ENCODE measurements at places on chromosomes 4 and X.
A peak's percentile ranks its signal among the peaks of the same experiment; 100 is the strongest.

- DNase-seq: no peak
Observed at GRCh38 chr4:140315970-140316369, 57.5 kb upstream of the SCOC start.

- no peak for DNase-seq
Observed at GRCh38 chr4:8029689-8030088, 90.0 kb upstream of the AFAP1 start.

GRCh38 chrX:131607792-131608369, 64.0 kb downstream of the OR13H1 start:
- DNase-seq: no peak

DNA sequence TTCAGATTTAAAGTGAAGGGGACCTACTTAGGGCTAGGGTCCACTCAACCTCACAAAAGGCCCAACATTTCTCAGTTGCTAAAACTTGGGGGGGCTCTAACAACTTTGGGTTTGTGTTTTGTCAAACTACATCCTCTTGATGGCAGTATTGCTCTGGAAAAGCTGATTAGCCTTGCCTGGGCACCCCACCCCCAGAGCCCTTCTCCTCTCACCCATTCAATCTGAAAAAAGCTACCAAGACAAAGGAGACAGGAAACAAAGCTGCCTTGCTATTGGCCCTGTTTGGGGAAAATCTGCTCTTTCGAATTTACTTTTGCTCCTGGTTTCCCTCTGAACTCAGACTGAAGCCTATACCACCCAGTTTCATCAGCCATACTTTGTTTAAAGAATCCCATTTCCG, 195.2 kb upstream of the STK26 start:
- peak; percentile 10 for DNase-seq

DNA sequence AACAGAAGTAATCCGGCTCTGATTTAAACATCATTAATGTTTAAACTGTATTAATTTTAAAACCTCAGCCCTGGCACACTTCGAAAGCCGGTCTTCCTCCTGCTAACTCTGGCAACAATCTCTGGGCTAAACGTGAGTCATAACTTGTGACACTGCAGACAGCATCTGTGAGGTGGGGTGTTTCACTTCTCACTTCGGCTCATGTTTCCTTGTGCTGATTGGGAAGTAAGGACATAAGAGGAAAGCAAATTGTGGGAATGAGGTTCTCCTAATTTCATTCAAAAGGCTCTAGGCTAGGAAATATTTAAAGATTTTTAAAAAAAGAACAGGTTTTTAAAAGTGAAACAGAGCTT, 139.9 kb upstream of the USP9X start:
- DNase-seq: no peak

- DNase-seq: no peak
Observed at GRCh38 chr4:56261027-56261426, 126.3 kb downstream of the AASDH start.

GRCh38 chr4:152045449-152045806, 284.6 kb upstream of the GATB start:
- no peak for DNase-seq

DNA sequence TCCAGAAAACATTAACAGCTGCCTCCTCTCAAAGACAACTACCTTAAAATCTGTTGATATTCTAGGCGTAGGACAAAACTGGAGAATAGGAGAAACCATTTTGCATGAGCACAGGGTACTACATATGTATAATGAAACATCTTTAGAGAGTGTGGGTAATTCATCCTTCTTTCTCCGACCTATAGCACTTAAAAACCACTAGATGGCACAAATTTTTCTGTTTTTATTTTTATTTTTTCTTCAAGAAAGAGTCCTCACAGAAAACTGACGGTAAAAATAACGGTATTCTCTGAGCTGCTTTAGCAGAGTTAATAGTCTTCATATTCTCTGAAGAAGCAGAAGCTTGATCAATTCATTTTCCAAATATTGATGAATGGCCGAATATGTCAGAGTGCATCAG, 14.6 kb downstream of the SMIM31 start:
- DNase-seq: no peak

- DNase-seq: peak; percentile 23
Observed at GRCh38 chr4:105145903-105146275, 787 bp upstream of the TET2 start.

- no peak for DNase-seq
Observed at GRCh38 chr4:110183643-110184042, 14.8 kb downstream of the ELOVL6 start.

- DNase-seq: no peak
Observed at GRCh38 chr4:17063888-17064287, 165.4 kb upstream of the LDB2 start.

DNA sequence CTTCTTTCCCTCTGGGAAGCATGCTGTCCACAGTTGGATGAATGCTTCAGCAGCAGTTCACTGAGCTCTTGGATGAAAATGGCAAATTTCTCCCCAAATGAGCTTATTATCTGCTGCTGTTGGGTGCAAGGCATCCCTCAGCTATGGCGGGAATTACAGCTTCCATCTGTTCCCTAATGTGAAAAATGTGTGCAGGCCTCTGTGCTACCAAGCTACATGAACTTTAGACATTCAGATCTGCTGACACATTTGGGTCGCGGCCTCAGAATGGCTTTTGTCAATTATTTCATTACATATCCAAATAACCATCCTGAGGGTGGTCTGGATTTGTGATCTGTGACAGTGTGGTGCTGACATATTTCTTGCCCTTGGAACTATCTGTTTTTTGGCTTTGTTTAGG, 119.5 kb upstream of the SCML1 start:
- no peak for DNase-seq

DNA sequence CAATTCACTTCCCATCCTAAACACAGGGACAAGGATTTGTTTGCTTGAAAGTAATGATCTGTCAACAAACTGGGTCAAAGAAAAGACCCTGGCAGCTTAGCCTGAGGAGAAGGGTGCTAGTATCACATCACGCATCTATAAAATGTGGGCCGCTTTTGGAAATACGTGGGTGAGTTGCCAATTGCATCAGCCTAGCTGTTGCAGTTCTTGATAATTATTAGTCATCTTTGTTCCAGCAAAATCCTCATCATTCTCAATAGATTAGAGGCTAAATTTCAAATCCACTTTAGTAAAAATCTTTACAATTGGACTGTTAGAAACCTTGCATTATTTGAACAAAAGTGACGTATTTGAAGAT, 33.6 kb upstream of the TAPT1 start:
- DNase-seq: no peak

- no peak for DNase-seq
Observed at GRCh38 chr4:69058410-69059059, 37.7 kb upstream of the UGT2B7 start.

GRCh38 chr4:26822546-26822945, 38.1 kb upstream of the STIM2 start:
- DNase-seq: no peak

GRCh38 chr4:37827030-37827685, 672 bp downstream of the PGM2 start:
- no peak for DNase-seq

GRCh38 chr4:78653655-78654054, 102.1 kb downstream of the ANXA3 start:
- no peak for DNase-seq

DNA sequence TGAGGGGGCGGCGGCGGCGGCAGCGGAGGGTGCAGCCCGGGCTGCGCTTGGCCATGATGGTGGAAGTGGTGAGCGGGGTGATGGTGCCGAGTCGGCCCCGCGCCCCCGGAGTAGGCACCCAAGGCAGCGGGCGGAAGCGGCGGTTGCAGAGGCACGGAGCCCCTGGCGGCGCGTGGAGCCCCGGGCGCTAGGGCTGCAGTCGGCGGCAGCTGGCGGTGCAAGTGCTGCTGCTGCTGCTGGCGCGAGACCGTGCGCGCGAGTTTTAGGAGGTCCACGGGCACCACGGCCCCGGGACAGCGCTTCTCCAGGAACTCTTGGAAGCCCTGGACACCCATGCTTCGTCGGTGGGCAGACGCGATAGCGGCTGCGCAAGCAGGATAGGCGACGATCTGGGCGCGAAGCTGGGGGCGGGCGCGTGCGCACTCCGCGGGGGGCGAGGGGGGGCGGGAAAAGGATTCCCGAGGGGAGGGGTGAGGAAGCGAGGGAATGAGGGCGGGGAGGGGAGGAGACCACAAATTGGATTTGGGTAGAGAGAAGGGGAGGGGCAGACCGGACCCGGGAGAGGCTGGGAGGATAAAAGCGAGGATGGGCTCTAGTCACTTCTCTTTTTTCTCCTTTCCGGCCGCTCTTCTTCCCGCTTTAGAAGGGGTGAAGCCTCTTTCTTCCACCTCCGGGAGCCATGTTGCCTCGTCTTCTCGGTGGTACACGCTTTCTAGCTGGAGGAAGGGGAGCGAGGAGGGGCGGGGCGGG, at the start of gene FAM120C:
Gene FAM120C (minus strand): TSS at position 391 of the 750 bp plus-strand sequence. CDS start 56 bp downstream, at position 335.
- DNase-seq: peak; percentile 66

GRCh38 chr4:171532968-171533367, 280.2 kb upstream of the GALNTL6 start:
- no peak for DNase-seq

GRCh38 chr4:26048378-26048882, 134.4 kb downstream of the SMIM20 start:
- DNase-seq: no peak

GRCh38 chr4:21469438-21470300, 478.9 kb downstream of the KCNIP4 start:
- DNase-seq: no peak

DNA sequence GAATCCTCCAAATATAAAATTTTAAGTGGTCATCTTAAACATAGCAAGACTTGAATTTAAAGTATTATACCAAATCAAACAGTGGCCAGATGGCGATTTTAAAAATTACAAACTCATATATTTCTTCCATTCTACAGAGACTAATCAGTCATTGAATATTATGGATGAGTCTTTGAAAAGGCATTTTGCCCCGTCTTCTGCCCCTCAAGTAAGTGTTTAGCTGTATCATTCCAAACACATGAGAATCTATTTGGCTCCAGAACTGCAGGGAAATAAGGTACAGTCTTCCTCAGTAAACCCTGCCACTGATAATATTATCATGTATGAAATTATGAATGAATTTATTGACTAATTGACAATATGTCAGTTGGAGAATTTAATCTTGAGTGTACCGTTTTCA, 191.0 kb downstream of the SLC7A11 start:
- DNase-seq: no peak

- no peak for DNase-seq
Observed at GRCh38 chrX:155313766-155314165, 20.6 kb downstream of the CLIC2 start.

- DNase-seq: no peak
Observed at GRCh38 chr4:173855015-173855414, 325.0 kb upstream of the HAND2 start.

DNA sequence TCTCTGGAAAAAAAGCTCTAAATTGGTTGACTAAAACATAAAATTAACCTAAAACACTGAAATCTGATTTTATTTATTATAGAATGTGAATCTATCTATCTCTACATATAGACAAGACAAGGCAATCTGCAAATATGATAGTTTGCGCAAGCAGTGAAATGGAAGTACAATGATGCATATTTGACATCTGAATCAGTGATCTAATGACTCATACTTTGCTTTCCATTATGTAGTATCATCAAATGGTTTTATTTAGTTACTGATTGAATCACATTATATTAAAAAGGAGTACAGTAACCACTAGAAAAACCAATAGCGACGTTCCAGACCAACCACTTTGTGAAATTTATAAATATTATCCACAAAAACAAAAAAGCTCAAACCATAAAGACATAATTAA, 1969.3 kb downstream of the PCDH7 start:
- no peak for DNase-seq

DNA sequence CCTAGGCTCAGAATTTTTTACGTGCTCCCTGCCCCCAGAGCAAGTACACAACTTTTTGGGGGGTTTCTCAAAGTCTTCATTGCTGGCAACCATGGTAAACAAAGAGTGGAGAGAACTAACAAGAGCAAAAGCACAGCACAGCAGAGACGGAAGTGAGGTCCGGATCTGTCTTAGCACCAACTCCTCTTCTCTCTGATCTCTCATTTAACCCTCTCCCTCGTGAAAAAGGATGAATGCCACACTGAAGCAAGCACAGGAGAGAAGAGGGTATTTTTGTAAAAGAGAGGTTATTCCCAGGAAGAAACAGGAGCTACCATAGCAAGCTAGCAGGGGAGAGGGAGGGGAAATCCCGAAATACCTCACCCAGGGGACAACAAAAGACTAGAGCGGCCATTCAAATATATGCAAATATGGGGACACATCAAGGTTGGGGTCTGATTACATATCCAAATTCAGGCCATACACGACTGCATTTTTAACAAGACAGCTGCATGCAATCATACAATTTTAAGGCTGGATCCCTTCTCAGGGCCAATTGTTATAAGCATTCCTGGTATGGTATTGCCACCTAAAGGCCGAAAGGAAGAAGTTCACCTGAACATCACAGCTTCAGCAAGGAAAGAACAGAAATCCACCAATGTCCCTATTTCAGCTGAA, 46.6 kb downstream of the CD40LG start:
- DNase-seq: peak; percentile 40

GRCh38 chr4:20483416-20483815, 216.8 kb upstream of the PACRGL start:
- DNase-seq: no peak

DNA sequence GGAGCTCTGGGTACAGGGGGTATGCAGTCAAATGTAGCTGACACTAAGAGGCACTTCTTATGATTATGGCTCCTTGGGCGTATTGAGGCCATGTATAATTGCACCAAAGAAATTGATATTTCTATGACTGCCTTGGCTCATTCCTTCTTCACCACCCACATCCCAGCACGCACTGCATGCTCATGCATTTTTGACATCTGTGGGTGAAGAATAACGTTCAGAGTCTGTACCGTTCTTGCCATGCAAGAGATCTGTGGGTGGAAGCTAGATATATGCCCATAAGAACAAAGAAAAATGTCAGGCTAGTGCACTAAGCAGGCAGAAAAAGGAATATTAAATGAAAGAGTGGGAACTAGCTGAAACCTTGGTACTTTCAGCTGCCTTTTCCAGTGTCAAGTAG, 93.4 kb downstream of the EMCN start:
- no peak for DNase-seq

DNA sequence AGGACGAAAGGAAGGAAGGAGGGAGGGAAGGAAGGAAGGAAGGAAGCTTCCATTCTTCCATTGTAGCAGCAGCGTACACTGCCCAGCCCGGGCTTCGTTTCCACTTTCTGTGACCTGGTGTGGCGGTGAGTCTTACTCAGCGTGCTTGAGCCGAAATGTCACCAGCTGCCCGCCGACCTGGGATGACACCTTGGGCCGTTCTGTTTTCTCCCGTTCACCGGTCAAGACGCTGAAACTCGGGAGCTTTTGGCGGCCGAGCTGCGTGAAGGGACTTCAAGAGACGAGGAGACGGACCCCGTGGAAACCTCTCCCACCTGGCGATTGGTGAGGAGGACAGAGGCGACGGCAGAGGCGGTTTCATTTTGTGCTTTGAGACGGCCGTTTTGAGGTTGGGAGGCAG, 47.1 kb upstream of the PPP2R3B start:
- no peak for DNase-seq

GRCh38 chr4:79898055-79898454, 175.0 kb downstream of the ANTXR2 start:
- no peak for DNase-seq

GRCh38 chr4:186216465-186217024, 10.8 kb upstream of the KLKB1 start:
- no peak for DNase-seq

GRCh38 chr4:152458801-152459302, 77.0 kb downstream of the FBXW7 start:
- no peak for DNase-seq

GRCh38 chr4:184169225-184169867, 48.3 kb downstream of the ENPP6 start:
- DNase-seq: no peak
